ENCODE measurements at places on chromosomes 12 and 14.

DNA sequence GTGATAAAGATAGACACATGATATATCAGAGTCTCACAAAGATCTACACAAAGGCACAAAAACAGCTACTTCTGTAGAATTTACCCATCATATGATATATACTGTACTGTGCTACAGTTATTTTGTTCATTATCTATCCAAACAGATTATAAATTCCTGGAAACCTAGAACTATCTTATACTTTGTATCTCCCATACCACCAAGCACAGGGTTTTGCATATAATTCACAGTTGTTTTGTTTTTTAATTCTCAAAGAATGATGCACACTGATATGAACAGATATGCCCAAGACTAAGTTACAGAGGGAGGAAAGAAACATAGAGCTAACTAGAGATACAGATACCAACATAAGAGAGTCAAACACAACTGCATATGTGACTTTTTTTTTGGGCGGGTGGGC, 3.4 kb downstream of the PRKAG1 start:
- no peak for DNase-seq

GRCh38 chr14:91341751-91342154, 75.9 kb downstream of the CCDC88C start:
- no peak for DNase-seq

DNA sequence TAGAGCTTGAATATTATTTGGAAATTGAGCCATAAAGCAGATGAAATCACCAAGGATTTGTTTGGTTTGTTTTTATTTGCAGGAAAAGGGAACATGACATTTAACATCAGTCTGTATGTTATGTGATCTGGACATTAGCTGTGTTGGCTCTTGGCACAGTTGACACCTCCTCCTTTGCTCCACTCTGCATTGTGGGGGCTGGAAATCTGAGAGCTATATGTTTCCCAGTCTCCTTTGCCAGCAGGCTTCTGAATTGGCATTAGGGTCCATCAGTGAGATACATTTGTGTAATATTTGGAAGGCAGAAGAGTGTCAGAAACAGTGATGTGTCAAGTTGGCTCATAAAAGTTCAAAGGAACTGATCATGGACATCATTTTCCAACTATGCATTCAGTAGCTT, 322.1 kb upstream of the ATP2B1 start:
- DNase-seq = no peak

GRCh38 chr14:87679866-87680265, 313.1 kb downstream of the GALC start:
- no peak for DNase-seq

- no peak for DNase-seq
Observed at GRCh38 chr12:67377541-67377940, 108.4 kb downstream of the CAND1 start.

GRCh38 chr14:55103971-55104954, 24.8 kb upstream of the LGALS3 start:
- DNase-seq = no peak

DNA sequence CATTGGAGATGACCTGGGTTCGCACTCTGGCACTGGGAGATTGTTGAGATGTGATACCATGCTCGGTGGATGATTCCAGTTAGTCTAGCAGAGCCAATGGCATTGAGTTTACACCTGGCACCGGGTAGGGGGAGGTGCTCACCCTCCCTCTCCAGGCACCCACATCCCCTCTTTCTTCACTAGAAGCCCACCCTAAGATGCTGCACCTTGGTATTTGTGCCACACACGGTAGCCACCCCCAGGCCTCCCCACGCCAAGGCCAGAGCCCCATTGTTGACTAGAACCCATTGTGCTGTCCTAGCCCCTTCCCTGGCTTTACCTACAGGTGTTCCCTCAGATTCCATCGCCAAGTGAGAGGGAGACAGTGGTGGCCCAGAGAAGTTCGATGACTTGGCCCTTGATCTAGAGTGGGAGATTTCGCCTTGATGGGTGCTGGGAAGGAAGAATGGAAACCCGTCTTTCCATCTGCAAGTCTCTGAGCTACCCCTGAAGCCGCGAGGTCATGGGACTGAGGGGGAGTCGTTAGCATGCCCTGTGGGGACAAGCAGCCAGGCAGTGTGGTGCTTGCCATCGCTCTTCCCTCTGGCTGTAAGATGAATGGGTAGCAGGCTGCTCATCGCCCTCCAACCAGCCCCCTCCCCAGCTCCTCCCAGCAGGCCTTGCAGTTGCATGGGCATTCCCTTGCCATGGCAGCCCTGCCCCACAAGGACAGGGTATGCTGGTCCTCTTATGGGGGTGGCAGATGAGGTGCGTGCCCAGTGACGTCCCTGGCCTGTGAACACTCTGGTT, 8.7 kb downstream of the CCND2 start:
- no peak for DNase-seq

GRCh38 chr14:81784084-81784483, 250.4 kb upstream of the SEL1L start:
- DNase-seq = no peak

- no peak for DNase-seq
Observed at GRCh38 chr12:30440826-30441602, 254.7 kb downstream of the IPO8 start.

GRCh38 chr14:99892406-99892805, 99.2 kb downstream of the EML1 start:
- no peak for DNase-seq

- DNase-seq = no peak
Observed at GRCh38 chr12:114274131-114274530, 131.8 kb downstream of the TBX5 start.

GRCh38 chr14:26204728-26205479, 392.9 kb downstream of the NOVA1 start:
- DNase-seq = no peak

GRCh38 chr14:57297852-57298251, 29.1 kb downstream of the AP5M1 start:
- no peak for DNase-seq

DNA sequence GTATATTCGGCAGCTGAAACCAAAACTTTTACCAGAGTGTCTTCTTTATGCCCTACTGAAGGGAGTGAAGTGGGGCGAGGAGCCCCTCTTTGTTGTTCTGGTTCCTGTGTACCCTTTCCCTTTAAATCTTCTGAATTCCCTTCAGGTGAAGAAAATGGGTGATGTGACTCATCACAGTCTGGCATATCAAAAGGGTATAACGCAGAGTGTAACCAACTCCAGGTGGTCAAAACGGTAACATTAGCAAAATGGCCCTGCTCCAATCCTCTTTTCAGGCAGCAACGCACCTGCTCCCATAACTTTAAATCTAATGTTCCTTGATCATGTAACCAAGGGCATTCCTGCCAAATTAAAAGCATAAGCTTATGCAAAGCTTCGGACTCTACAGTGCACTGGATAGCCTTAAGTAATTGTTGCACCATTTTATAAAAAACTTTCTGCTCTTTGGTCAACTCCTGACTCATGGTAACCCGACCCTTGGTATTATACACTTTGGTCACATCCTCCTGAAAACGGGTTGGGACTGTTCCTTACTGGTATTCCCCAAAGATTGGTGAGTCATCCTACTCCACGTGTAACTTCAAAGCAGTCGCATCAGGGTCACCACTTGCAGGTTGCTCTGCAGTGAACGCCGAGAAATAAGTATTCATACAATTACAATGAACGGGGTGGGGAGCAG, 83.1 kb downstream of the KCNMB4 start:
- DNase-seq = no peak

DNA sequence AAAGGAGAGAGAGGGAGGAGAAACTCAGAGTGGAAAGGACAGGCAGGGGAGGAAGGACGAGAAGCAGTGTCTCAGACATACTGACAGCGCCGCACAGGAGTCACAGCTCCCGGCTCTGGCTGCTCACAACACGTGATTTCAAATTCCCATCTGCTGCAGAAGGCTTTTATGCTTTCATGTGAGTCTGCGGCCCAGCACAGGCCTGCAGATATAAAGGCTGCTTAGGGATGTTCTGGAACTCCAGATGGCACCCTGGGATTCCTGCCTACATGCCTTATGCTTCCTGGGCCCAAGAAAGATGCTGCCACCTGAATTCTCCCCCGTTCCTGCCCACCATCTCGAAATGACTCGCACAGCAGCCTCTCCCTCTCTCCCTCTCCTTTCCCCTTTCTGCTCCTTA, 89.6 kb downstream of the NUAK1 start:
- DNase-seq = no peak

DNA sequence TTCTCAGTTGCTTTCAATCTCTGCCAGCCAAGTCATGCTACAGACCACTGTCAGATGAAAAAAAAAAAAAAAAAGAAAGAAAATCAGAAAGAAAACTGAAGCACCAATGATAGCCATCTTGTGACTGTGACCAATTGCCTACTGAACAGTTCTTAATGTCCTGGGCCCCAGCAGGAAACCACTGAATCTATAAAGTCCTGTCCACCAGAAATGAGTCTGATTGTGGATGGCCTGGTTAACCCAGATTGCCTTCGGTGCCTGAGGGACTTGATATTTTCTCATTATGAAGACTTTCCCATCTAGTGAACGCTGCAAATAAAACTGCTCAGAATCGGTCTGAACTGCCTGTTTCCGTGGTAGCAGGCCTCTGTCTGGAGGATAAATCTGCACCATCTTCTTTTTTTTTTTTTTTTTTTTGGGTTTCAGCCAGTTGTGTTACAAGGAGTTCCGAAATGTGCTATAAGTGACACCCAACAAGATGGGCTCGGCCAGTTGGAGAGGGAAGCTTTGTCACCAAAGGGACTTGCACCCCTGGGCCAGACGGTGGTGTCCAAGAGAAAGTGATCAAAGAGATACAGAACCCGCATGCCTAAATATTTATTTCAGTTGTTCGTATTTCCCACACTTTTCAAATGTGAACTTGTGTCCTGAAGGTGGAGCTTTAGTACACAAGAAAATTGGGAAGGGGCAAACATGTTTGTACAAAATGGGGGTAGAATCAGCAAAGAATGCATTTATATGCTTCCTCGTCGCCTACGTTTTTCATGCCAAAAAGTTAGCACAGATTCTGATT, 3.0 kb upstream of the PLXNC1 start:
- no peak for DNase-seq

DNA sequence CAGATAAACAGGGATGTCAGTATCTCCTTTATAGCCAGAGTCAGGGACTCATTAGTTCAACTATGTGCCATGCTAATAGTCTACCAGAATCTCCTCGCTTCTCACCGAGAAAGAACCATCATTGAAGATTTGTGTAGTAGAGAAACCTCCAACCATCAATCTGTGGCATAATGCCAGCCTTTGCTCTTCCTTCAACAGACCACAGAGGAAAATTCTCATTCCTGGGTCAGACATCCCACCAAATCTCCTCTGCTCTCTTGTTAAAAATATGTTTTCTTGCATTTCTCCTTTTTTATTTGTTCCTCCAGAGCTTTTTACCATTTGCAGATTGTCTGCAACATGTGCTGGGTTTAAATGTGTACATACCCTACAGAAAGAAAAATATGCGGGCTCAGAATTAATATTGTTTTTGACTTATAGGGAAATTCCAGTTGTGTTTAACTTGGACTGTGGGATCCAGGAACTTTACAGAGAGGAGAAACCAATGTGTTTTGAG, 64.9 kb downstream of the LLPH start:
- no peak for DNase-seq

DNA sequence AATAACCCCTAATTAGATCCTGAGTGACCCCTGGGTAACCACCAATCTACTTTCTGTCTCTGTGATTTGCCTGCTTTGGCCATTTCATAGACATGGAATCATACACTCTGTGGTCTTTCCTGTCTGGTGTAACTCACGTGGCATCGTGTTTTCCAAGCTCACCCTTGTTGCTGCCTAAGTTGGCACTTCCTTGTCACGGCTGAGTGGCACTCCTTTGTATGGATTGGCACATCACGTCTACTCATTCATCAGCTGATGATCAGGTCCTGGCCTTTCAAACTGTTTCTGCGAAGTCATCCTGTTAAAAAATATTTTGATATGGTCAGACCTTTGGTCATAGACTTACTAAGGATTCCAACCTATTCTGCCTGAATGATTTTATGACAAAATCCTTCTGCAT, 87.7 kb downstream of the GLT1D1 start:
- no peak for DNase-seq

- DNase-seq = no peak
Observed at GRCh38 chr14:97719931-97720330, 922.7 kb downstream of the VRK1 start.

- DNase-seq = no peak
Observed at GRCh38 chr12:116958402-116959197, 47.9 kb downstream of the FBXW8 start.

DNA sequence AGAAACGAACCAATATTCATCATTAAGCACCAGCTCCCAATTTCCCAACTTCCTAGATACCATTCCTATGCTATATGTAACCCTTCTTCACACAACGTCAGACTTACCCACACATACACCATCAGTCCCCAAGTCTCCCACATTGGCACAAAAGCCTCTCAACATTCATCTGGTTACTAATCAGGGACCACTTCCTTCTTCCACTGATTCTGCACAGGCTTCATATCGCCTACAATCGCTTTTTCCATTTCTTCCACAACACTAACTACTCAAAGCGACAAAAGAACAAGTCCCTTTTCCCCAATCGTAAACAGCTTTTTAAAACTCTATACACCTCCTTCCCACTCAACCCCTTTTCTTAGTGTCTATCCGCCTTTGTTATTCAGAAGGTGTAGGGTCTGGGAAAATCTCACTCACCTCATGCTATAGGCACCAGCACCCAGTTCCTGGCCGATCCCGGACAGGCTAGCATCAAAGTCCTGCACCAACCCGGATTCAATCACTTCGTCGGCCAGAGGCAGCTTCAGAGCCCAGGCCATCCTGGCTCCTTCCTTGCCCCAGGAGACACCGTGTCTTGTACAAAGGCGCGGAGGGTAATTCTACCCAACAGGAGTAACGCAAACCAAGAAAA, 936 bp downstream of the TFCP2 start:
- DNase-seq = no peak

DNA sequence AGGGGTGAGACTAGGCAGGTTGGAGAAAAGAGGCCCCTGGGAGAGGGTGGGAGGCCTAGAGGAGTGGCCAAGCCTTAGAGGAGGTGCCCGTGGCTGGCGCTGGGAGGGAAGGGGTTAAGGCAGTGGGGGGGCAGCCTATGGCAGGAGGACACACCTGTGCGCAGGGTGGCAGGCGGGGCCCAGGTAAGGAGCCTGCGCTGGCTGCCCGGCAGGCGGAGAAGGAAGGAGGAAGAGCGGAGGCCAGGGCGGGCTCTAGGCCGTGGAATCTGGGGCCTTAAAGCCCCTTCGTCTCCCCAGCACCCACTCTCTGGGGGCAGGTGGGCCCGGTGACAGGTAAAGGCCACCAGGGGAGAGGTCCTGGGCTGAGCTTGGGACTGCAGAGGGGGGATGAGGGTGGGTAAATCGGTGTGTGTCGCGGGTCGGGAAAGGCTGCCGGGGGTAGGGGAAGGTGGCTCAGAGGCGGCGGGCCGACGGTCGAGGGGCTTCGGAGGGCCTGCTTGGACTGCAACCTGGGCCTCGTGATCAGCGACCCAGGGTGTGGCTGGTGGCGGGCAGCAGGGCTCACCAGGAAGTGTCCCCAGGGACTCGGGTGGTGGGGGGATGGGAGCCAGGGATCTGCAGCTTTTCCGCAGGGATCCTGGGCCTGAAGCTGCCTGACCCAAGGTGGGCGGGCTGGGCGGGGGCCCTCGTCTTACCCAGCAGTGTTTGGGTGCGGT, 7.3 kb downstream of the PHB2 start:
- peak; percentile 63 for DNase-seq

DNA sequence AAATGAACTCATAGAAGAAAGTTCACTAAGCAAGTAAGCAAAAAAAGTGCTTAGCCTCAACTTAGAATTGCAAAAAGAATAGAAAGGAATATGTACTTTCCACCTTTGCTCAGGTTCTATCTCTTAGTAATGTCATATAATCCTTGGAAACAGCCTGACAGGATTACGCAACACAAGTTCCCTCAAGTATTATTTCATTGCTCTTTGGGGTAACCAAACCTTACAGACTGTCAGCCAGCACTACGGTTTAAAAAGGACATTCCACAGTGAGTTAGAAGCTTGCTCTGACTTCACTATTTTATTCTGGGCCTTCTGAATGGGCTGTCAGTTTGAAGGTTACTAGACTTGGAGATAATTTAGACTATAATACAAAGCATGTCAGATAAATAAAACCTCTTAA, 264.0 kb downstream of the ATXN7L3B start:
- DNase-seq = no peak

Measured in NCI-H1436 treated with DMSO at 0.1 percent for 48 hours (cell line).